ENCODE measurements at places on chromosomes 7 and 10.

DNA sequence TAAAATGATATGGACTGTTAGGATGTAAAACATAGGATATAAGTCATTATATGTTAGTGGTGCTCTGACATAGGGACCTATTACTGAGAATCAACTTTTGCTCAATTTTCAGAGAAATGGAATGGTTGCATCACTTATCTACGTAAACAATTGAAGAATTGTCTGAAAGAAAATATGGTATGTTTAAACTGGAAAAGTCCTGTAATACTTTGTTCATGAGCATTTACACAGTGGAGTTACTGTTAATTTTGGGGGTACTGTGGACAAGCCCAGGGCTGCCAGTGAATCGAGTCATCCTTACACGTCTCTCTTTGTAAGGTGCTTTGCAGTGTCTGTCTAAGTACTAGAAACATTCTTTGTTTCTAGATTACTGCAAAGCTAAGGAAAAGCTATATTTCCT lies 152.0 kb downstream of the ZNF22 start:
- H3K36me3 ChIP-seq: no peaks in the 10 kb centered on the region
- H3K4me3 ChIP-seq: no peak overlapping the region
- H3K4me1 ChIP-seq: no peaks in the 10 kb centered on the region
- DNase-seq: no peak

GRCh38 chr10:43293677-43294057 lies 26.8 kb upstream of the RASGEF1A start:
- no peak overlapping the region for H3K27ac ChIP-seq
- no peak for DNase-seq
- H3K27me3 ChIP-seq: no peaks in the 10 kb centered on the region
- H3K36me3 ChIP-seq: no peaks in the 10 kb centered on the region
- peak overlapping the region; percentile 8 for H3K4me3 ChIP-seq
- peaks cover 40% of the 10 kb centered on the region for H3K4me1 ChIP-seq

- H3K27me3 ChIP-seq: no peaks in the 10 kb centered on the region
- no peak overlapping the region for H3K4me3 ChIP-seq
- H3K4me1 ChIP-seq: no peaks in the 10 kb centered on the region
- DNase-seq: no peak
These were observed 149.4 kb downstream of the LYZL1 start for GRCh38 chr10:29438271-29438670.

- H3K27me3 ChIP-seq: no peaks in the 10 kb centered on the region
- no peak overlapping the region for H3K4me3 ChIP-seq
- H3K27ac ChIP-seq: no peak overlapping the region
- H3K4me1 ChIP-seq: no peaks in the 10 kb centered on the region
These were observed 13.2 kb downstream of the BAIAP2L1 start for GRCh38 chr7:98387544-98388226.

DNA sequence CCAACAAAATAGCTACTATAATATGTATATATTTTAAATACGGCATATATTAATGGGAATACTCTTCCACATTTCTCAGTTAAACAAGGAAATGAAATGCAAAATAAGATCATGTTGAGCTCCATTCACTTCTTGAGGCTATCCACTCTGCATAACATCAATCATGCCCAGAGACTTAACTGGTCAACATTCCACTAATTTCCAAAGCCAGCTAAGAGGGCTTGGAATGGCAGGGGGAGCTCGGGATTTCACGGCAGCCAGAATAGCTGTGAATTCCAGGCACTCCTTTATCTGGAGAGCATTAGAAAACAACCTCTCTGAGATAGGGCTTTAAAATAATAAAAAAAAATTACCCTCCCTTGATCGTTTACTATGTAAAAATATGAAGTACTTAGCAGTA lies 194.9 kb upstream of the CDCA7L start:
- no peaks in the 10 kb centered on the region for H3K4me1 ChIP-seq
- H3K36me3 ChIP-seq: no peaks in the 10 kb centered on the region
- H3K27me3 ChIP-seq: no peaks in the 10 kb centered on the region
- H3K27ac ChIP-seq: no peak overlapping the region
- DNase-seq: no peak
